ENCODE measurements at places on chromosomes 5 and 9.

DNA sequence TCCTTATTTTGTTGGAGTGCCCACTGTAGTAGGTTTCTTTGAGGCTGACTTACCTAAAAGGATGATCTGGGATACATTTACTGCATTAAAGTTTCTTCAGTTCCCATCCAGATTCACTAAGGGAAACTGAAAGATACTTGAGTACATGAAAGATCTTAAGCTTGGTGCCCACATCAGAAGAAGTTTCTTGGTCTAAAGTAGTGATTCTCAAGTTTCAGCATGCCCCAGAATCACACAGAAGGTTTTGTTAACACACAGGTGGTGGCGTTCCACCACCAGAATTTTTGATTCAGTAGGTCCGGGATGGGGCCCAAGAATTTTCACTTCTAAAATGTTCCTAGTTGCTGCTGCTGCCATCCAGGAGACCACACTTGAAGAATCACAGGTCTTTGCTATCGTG is 171.0 kb downstream of the ZNF462 start:
- no peak for DNase-seq

DNA sequence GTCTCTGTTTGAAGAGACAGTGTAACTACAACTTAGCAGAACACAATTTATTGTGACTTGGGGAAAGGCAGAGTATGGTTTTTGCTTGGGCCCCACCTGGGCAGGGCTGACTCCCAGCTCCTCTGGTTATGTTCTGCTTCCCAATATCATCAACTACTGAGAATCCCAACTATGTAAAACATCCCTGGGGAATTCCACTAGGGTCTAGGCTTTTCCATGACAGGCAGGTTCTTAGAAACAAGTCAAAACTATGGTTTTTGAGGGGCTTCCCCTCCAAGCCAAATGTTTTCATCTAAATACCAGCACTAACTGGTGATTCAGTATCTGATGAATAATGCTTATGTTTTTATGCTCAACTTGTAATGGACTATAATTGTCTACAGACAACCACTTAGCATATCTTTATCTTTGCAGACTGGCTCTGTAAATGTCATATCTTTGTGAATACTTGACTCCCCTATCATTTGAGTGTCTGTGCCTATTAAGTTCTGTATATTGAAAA is 409.5 kb downstream of the PDE4D start:
- no peak for DNase-seq

DNA sequence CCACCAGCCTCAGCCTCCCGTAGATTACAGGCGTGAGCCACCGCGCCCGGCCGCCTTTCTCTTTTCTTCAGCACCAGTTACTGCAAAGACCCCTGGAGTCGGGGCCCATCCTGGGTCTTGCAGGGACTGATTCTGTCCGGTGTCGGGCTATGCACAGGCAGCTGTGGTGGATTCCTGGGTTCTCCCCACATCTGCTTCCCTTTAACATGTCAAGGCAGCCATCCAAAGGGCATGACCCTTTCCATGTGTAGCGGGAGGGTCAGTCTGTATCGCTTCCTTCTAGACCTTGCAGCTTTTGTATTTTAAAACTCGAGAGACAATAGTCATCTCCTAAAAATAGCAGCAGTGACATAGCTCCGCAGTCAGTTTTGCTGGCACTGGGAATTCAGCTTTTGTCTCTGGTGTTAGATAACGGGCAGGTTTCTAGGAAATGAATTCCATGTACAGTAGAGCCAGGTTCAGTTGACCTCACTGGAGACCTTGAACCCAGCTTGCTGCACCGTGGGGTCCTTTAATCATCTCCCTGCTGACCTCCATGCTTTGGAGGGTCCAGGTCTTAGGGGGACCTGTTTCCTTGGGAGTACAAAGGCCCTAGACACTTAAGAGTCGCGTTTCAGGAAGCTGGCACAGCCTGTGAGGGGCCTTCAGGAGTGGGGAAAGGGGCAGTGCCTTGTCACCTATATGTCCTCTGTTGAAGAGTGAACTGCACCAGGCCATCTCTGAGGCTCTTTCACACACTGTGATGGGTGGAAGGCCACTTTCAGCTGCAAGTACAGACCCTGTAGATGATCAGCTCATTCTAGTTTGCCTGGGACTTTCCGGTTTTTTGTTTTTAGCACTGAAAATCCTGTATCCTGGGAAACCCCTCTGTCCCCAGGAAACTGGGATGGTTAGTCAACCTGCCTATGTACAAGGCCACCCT is 13.8 kb downstream of the ANKRD33B start:
- peak; percentile 90 for DNase-seq

GRCh38 chr9:19498015-19498414 is 89.2 kb downstream of the ACER2 start:
- DNase-seq, result peak; percentile 16

DNA sequence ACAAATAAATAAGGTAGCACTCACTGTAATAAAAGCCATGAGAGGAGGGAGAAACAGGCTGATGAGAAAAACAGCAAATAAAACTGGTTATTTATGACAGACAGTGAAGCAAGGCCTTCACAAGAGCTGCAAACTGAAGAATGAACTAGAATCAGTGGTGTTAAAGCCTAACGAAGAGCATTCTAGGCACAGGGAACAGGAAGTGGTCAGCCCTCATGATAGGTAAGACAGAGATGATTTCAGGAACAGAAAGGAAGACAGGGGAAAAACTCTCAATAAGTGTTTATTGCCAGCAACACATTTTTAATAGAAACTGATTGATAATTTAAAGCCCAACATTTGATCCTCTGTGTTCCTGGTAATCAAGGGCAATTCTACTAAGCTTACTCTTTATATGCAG is 124.5 kb downstream of the EDIL3 start:
- DNase-seq, result no peak

- DNase-seq, result no peak
Observed at GRCh38 chr5:138631096-138631928, 56.1 kb upstream of the HSPA9 start.

- DNase-seq, result no peak
Observed at GRCh38 chr9:94511134-94511954, 43.5 kb upstream of the PCAT7 start.

GRCh38 chr5:40599676-40600075 is 80.0 kb upstream of the PTGER4 start:
- no peak for DNase-seq

- DNase-seq, result peak; percentile 32
Observed at GRCh38 chr5:176360894-176361436, 599 bp downstream of the KIAA1191 start.

DNA sequence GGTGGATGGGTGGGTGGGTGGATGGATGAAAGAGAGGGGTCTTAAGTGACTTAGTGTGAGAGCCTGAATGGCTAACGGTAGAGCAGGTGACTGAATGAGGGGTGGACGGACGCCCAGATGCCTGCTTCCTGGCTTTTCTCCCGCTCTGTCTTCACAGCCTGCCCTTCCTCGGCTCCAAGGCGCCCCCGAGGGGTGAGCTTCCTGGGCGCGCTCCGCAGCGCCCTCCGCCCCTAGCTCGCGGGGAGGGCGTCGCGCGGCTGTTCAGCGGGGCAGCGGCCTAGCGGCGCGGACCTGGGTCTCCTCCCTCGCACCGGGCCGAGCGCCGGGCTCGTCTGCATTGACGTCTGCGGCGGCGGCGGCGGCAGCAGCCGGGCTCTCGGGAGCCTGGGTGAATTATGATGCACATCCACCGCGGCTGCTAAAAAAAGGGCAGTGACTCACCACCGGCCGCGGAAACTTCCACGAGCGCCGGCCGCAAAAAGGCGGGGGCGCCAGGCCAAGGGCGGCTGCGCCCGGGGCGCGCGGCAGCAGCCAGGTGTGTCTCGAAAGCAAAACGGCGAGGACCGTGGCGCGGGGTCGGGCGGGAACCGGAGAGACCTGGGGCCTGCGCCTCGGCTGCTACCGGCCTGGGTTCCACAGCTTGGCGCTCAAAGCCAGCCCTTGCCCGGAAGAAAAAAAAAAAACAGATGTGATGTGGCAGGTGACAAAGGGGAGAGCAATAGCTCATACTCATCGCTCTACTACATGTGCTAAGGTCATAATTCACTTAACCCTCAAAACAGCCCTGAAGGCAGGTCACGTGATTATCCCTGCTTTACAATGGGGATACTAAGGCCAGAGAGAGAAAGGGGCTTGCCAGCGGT is 143.0 kb upstream of the ADRA1B start:
- peak; percentile 90 for DNase-seq

DNA sequence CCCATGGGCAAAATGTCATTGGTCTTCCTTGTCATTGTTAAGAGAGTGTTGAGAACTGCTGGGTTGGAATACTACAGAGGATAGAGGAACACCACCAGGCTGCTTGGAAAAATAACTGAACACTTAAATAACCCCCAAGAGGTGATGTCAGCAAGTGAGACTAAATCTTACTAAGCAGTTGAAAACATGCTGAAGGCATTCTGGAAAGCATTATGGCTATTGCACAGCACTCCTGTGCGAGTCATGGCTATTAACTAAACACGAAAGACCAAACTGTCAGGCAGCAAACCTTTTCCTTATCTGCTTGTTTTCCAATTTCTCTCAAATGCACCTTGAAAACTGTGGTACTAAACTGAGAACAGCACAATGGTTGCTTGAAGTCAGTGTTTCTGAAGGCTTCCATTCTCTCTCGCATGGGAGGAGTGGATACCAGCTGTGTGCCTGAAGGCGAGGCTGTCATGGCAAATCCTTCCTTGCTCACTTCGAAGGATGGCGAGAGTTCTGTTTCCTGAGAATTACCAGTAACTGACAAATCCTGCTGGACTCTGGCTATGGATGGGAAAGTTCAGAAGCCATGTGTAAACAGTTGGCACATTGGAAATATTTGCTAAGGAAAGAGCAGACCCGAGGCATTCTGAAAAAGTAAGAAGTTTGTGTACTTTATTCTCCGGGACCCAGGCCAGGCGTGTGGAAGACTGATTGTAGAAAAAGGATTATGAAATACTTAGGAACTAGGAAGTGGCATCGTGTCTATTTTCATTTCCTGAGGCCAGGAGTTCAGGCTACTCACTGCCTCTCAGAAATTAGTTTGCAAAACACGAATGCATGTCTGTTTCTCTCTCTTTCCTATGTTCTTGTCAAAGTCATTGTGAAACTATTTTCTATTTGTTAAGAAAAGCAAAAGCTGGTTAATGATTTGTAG is 182.1 kb downstream of the DMRT2 start:
- no peak for DNase-seq

GRCh38 chr9:97855486-97855875 is 2.5 kb downstream of the FOXE1 start:
- DNase-seq, result no peak

DNA sequence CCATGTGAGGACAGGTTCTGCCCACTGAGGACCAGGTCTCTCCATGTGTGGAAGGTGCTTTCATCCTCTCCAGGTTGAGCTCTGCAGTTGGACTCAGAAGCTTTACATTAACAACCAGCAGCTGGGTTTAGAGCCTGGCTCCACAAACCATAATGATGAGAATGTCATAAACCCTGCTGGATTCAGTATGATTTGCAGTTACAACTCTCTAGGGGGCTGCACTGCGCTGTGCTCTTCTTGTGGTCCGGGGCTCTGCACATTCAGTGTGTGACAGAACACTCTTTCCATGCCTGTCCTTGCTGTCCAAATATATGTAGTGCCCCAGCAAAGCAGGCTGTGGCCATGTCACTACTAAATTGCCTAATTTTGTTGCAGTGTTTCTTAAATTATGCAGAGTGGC is 334.3 kb downstream of the ICE1 start:
- DNase-seq, result no peak

DNA sequence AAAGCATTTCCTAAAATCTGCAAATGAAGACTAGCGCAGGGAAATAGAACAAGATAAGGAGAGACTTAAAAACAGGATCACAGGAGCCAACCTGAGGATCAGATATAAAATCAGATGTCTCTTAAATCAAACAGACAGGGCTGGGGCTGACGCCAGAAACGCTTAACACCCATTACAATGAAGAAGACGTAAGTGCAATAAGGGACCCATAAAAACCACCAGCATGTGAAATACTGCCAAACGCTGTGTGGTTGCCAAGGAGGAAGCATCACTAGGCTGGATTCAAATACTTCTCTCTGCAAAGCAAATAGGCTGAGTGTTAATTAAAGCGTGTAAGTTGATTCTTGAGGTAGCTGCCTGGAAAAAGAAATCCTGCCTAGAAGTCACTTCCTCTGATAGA is 74.4 kb upstream of the ATP10B start:
- peak; percentile 2 for DNase-seq

GRCh38 chr5:133814152-133814551 is 154.3 kb downstream of the C5orf15 start:
- no peak for DNase-seq

GRCh38 chr9:114025760-114026159 is 52.3 kb downstream of the AMBP start:
- DNase-seq, result no peak

DNA sequence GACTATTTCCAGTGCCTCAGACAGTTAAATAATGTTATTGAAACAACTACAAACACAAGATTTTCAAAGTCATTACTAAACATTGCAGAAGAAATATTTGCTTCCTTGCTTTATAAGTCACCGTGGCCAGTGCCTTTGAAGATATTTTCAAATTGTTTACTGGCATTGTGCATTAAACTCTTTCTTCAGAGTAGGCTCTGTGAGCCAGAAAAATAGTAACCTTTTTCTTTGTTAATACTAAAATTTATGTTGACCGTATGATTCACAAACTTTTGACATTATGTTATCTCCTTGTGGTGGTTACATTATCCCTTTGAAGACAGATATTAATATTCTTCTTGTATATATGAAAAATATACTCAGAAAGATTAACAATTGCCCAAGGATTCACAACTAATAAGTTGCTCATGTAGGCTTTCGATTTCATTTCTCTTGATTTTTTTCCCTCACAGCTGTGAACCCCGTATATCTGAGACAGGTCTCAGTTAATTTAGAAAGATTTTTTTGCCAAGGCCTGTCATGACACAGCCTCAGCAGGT is 140.1 kb downstream of the NR3C1 start:
- DNase-seq, result no peak

GRCh38 chr5:140075371-140075770 is 32.3 kb upstream of the NRG2 start:
- no peak for DNase-seq

DNA sequence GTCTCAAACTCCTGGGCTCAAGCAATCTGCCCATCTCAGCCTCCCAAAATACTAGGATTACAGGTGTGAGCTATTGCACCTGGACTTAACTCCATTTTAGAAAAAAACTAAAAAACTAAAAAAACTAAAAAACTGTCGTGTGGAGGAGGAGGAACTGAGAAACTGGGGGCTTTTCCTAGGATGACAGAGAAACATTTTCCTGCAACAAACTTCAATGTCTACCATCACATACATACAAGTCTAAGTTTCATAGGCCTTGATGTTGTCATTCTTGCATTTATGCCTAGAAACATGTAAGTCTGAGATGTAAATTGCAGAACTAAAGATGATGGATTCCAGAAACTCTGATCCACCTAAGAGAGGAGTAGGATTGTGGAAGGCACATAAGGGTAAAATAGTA is 556.8 kb downstream of the RAB3C start:
- no peak for DNase-seq
